ENCODE measurements at places on chromosomes 5 and 9.

GRCh38 chr9:110949081-110949480, 89.2 kb downstream of the LPAR1 start:
- no peak for DNase-seq

DNA sequence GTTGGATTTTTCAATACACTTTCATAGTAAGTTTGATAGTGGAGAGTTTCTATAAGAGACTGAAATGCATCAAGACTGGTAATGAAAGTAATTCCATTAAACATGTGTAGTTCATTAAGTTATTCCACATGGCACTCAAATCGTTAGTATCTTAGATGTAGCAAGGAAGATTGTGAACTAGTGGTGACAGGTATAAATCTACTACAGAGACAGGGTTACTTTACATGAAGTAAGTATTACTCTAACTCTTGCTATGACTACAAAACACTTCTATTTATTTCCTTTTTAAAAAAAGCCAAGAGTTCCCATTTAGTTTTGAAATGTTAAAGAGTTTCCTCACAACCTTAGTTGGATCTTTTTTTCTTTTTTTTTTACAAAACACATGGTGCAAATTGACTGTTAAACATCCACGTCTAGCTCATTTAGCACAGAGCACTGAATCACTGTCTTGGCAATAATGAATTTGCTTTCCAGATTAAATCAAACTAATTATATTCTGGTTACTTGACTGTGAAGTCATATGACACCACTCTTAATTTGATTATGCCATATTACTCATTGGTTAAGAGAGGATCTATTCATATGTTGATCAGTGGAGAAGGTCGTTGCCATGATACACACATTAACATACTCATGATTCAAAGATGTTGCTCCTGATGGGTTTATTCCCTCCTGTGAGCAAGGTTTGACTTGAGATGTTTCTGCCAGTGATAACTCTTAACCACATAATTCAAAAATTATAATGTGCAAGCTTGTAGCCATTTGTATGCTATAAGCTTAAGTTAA, 644.8 kb downstream of the EFNA5 start:
- no peak for DNase-seq

DNA sequence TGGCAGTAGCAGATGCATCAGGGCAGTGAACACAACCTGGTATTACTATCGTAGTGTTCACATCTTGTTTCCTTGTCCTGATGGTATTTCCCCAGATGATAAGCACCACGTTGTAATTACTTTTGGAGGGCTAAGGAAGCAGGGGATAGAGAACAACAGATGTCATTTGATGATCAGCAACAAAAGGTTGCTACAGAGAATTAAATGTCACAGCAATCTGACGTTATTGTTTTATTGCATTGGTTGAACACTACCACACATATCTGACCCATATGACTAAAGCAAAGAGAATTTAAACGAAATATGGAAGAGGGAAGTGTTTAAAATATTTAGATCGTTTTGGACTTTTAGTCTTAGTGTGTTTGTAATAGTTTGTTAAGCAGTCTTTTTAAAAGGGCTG, 408.3 kb downstream of the SH3GL2 start:
- no peak for DNase-seq

DNA sequence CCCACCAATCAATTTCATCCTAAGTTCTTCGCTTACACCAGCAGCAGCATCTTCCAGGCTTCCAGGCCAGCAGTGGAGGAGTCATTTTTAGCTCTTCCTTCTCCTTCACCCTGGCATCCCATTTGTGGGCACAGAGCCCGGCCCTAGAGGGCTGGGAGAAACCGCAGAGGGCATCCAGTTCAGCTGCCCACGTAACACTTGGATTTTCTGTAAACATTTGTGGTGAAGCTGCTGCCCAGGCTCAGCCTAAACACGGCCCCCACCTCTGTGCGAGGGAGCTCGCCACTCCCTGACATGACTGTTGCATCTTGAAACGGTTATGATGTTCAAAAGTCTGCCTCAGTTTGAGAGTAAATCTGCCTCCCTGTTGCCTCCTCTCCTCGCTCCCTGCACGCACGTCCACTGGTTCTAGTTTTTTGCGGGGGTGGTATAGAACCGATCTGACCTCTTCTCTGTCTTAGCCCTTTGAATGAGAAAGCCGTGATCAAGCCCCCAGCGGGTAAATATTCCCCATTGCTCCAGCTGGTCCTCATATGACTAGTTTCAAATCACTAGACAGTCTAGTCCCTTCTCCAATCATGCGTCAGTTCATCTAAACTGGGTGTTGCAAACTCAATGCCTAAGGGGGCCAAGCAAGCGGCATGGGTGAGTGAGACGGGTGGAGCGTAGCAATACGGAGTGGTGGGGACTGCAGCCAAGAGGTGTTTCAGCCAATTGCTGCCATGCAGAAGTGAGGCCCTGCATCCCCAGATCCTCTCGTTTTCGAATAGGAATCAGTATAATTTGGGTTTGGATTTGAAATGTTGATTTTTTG, 34.9 kb upstream of the N4BP3 start:
- DNase-seq: no peak

DNA sequence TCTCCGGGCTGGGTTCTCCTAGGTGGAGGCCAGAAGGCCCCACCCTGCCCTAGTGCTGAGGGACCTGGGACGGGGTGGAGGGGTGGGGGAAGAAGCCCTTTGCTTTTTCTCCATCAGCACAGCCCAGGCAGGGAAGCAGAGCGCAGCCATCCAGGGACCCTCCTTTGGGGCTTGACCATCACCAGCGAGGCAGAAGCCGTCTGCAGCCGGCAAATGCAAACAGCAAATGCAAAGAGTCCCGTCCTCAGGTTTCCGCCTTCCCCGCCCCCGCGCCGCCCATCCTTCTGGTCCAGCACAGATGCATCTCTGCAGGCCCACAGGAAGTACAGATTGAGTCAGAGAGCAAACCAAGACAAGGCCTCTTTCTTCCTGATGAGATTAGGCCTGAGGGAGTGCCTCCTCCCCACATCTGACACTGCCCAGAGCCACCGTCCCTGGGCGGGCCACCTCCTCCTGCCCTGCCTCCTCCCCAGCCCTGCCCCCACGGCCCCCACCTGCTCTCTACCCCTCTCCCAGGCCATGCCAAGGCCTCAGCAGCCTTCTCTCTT, 23.4 kb downstream of the CORO2A start:
- DNase-seq: no peak

GRCh38 chr5:73917891-73918290, 291.9 kb downstream of the ARHGEF28 start:
- DNase-seq: no peak

- DNase-seq: no peak
Observed at GRCh38 chr5:28483327-28484025, 1445.1 kb upstream of the CDH9 start.

DNA sequence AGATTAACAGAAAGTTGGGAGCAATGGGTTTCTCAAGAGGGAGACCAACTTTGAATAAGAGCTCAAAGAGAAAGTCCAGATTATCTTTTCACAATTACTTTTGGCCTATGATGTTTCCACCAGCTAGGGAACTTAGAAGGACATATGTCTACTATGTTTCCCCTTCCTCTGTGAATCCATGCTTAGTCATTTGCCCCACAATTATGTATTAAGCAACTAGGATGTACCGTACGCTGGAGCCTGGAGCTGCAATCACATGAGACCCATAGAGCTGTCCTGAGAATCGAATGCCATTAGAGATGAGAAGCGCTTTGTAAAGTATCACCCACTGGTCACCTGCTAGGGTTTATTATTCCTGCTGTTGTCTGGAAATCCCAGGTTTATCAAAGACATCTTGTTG, 78.8 kb downstream of the PDE6A start:
- peak; percentile 6 for DNase-seq

GRCh38 chr9:130543368-130543767, 36.0 kb upstream of the FUBP3 start:
- DNase-seq: no peak

DNA sequence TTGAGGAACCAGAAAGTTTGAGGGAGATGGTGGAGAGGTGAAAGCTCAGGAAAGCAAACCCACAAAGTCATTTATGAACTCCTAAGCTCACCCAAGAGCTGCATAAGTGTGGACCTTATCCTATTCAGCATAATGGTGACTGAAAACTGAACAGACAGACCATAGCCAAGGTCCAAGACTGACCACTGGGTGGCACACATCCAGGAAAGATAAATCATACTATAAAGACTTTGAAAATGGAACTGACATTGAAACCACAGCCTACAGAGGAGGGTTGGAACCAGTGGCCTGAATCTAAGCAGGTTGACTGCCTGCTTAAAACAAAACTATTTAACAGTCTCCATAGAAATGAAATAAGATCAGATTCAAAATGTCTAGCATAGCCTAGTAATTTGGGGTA, 121.0 kb upstream of the RGS7BP start:
- DNase-seq: peak; percentile 0

- DNase-seq: no peak
Observed at GRCh38 chr9:132639322-132639721, 30.5 kb downstream of the DDX31 start.

DNA sequence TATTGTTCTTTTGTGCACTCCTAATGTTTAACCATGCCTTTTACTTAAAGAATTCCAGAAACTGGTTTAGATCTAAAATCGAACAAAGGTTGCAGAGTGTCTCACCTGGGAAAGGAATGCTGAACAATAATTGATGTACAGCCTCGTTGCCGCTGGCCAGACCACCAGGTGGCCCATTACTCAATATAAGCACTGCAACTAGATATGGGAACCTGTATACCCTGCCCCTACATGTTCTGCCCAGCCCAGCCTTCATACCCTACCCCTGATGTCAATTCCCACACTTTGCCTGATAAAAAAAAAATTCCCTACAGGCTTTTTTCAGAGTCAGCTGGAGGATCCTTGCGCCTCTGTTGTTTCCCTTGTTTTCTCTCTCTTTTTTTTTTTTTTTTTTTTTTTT, 13.8 kb downstream of the HINT1 start:
- no peak for DNase-seq

DNA sequence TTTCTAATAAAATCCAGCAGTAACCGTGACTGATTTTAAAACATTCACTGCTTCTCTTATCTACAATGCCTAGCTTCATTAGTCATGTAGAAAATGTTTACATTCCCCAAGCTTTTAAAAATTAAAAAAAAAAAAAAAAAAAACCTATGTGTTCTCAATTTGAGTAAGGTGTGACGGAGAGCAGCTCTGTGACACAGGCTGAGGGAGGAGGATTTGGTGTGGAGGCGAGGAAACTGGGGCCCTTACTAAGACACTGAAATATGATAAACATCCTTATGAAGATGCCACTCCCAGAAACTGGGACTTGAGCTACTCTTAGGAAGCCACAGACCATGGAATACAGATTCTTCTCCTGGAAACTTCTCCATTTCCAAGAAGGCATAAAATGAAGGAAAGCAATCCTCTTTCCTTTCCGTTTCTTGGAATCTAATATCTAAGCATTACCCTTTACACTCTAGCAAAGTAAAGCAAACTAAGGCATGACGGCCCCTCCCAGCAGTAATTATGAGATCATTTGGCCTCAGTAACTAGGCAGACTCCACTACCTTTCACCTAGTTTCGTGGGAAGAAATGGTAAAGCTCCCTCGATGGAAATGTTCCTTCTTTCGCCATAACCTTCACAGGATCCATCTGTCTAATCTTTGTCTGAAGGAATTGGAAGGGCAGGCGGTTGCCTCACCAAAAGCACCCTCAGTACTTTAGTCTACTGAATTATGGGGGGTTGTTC, 23.5 kb downstream of the GRAMD2B start:
- no peak for DNase-seq

Data from inflammatory macrophage treated with lipopolysaccharide for 1 hour (primary cell).